ENCODE measurements at places on chromosomes 6 and 20. TPM values are rescaled to one million over a fixed set of nuclear protein-coding genes. Genes with fewer than 3 reads are reported as not detected.

GRCh38 chr6:125175466-125176048 is 22.0 kb downstream of the TPD52L1 start:
- DNase-seq = no peak

DNA sequence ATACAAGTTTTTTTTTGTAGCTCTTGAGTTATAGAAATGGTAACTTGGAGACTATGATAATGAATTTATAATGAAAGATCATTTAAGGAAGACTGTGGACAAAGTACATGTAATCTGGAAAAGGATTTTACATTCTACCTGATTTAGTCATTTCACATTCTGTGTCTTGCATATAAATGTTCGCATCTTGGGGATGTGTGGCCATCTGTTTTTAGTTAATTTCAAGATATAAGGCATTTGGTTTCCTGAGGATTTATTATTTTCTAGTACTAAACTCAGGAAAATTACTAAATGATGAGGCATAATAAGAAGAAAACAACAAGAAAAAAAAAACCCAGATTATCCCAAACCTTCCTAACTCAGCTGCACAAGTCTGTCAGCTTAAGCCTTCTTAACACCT is 112.7 kb upstream of the PRL start:
- DNase-seq = no peak

- DNase-seq = no peak
These were observed 31.2 kb downstream of the PARD6B start for GRCh38 chr20:50762435-50763220.

DNA sequence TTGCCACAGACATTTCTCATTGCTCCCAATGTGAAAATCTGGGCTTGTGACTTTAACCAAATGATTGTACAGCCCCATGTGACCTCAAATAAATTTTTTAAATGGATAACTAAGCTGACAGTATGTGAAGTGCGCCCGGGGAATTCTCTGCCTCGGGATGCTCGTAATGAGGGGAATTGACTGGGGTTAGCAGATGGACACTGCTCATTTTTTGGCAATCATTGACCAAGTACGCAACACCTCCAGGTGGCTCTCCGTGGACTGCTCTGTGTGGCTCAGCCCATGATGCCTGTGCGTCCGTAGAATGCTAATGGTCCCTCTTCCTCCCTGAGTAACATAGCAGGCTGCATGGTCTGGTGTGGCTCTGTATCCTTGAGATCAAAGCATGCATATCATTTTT is 42.4 kb downstream of the FARS2 start:
- DNase-seq = no peak

GRCh38 chr20:24718696-24719095 is 230.4 kb upstream of the CST7 start:
- DNase-seq = no peak

- DNase-seq = no peak
These were observed 29.3 kb downstream of the CST8 start for GRCh38 chr20:23520185-23520584.

- DNase-seq = no peak
These were observed 184.6 kb downstream of the SMOC2 start for GRCh38 chr6:168625602-168626001.

- DNase-seq = no peak
These were observed 145.6 kb upstream of the MANEA start for GRCh38 chr6:95431637-95432228.

DNA sequence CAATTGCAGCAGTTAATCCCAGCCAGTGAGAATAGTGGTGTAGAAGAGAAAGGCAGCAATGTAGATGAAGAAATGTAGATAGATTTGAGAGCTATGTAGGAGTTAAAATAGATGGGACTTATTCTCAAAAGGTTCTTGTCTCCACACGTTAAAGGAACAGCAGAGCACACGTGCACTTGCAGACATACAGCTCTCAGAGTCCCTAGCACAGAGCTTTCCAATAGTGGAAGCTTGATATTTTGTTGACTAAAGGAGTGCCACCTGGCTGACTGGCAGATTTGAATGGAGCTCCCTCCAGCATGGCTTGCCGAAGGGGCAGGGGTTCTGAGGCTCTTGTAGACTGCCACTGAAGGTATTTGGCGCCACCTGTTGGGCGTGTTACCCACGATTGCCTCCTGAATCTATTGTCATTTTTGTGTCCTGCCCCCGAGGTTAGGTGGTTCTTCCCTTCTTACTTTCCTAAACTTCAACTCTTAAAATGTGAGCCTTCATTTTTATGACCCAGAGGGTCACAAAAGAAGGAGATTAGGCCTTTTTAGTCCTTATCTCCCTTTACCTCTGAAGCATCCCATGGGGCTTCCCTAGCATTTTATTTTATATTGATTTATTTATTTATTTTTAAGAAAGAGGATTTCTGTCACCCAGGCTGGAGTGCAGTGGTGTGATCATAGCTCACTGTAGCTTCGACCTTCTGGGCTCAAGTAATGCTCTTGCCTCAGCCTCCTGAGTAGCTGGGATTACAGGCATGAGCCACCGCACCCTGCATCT is 16.4 kb downstream of the BRD2 start:
- peak; percentile 78 for DNase-seq

GRCh38 chr20:10654630-10655029 is 19.2 kb downstream of the JAG1 start:
- DNase-seq = no peak

GRCh38 chr20:45269754-45270270 is 15.4 kb upstream of the SLPI start:
- DNase-seq = no peak

GRCh38 chr6:84768442-84769174 is 4.2 kb upstream of the TBX18 start:
- DNase-seq = no peak

GRCh38 chr6:23145781-23146180 is 576.4 kb downstream of the HDGFL1 start:
- DNase-seq = no peak

DNA sequence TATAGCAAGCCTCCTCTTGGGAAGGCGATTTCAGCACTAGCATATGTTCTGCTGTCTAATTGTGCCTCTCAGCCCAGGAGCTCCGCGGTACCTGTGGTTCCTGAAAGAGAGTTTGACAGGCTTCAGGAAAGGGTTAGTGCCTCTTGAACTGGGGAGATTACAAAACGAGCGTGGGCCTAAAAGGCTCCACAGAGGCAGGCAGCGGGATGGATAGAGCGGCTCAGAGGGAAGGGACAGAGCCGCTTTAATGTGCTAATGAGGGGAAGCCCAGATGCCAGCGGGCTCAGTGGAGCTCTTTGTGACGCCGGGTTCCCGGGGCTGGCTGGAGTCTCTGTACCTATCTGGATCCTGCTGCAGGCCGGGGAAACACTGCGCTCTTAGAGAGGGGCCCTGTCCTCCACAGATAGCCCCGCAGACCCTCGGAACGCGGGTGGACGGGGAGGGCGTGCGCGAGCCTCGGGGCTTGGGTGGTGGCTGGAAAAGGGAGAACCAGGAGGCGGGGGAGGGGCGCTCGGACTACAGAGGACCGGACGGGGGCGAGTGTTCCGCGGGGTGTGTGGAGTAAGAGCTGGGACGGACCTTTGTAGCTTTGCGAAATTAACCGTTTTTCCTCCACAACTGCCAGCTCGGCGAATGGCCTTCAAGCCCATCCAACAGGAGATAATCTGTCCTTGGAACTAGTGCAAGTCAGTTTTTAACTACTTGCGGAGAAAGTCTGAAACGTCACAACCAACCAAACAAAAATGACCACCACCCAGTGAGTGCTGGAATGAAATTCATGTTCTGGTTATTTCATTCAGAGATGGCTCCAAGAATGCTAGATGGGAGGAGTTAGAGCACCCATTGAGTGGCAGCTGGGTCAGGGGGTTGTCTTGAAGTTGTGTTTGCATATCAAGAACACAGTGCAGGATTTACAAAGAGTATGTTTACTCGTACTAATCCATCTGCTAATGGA is 13.0 kb downstream of the SLC35F1 start:
- DNase-seq = no peak

GRCh38 chr6:19911223-19911622 is 74.1 kb downstream of the ID4 start:
- DNase-seq = no peak

- no peak for DNase-seq
These were observed 4.3 kb upstream of the SLC17A2 start for GRCh38 chr6:25934735-25935313.

DNA sequence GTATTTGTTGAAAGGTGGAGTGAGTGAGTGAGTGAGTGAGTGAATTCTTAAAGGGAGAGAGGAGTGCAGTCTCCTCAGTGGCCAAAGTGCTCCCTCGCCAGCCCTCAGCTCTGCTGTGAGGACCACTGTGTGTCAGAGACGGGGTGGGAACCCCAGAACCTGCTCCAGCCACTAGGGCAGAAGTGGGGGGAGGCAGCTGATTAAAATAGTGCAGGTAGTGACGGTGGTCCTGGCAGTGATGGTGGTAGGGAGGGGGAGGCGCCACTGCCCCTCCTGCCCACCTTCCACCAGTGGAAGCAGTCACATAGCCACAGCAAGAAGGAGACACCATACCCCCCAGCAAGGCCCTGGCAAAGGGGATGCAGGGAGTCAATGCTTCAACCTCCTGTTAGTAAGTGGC is 133.5 kb downstream of the PHACTR3 start:
- no peak for DNase-seq

GRCh38 chr6:37311741-37312473 is 41.9 kb upstream of the RNF8 start:
- DNase-seq = no peak

- DNase-seq = no peak
These were observed 190.5 kb downstream of the FNDC1 start for GRCh38 chr6:159359581-159360297.

DNA sequence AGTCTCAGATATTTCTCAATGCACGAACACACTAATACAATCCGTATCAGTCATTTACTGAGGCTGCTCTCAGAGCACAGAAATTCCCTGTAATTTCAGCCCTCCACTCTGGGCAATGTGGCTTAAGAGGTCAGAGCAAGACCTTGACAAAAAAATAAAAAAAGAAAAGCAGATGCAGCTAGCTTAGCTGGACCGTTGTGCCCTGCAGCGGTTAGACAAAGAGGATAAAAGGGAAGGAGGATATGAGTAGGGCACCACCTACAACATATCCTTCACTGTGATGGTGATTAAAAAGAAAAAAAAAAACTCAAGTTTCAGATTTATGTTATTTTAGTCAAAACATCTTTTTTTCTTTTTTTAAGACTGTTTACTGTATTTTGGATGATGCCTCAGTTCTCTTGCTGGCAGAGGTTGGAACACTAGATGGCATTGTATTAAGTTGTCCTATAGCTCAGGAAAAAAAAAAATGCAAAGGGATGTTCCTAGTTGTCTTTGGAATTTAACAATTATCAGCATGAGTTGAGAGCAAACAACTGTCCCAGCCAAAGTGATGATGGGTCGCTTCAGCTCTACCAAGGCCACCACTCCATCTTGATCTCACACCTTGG is 59.9 kb downstream of the ANKEF1 start:
- no peak for DNase-seq

DNA sequence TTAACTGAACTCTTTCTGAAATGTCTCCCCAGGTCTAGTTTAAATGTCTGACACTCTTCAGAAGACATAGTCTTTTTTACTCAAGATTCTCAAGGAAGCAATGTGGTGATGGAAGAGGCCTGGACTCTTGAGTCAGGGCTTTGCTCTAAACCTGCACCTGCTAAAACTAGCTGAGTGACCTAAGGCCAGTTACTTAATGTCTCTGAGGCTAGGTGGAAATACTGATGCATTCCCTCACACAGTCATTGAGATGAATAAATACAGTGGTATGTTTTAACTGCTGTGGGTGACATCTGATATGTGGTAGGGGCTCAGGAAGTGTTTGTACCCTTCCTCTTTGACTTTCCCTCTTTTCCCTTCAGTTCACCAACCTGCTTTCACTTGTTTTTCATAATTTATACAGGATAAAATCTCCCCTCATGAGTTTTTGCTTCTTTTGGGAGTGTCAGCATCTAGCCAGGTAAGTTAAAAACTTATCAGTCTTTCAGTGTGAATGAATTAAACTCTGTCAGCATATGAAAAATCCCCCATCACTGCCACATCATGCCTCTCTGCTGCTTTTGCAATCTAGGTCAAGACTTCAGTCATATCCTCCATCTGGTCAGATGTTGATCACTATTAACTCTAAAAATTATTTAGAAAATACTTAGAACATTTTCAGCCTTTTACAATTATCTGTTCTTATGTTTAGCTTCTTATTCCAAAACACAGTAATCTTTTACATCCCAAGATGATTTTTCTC is 178.7 kb upstream of the TNFAIP3 start:
- no peak for DNase-seq

- no peak for DNase-seq
These were observed 15.7 kb downstream of the NRSN2 start for GRCh38 chr20:362271-363254.

- no peak for DNase-seq
These were observed 433.2 kb downstream of the CD83 start for GRCh38 chr6:14550822-14551221.

GRCh38 chr20:53149148-53149889 is 177.2 kb downstream of the TSHZ2 start:
- DNase-seq = no peak

DNA sequence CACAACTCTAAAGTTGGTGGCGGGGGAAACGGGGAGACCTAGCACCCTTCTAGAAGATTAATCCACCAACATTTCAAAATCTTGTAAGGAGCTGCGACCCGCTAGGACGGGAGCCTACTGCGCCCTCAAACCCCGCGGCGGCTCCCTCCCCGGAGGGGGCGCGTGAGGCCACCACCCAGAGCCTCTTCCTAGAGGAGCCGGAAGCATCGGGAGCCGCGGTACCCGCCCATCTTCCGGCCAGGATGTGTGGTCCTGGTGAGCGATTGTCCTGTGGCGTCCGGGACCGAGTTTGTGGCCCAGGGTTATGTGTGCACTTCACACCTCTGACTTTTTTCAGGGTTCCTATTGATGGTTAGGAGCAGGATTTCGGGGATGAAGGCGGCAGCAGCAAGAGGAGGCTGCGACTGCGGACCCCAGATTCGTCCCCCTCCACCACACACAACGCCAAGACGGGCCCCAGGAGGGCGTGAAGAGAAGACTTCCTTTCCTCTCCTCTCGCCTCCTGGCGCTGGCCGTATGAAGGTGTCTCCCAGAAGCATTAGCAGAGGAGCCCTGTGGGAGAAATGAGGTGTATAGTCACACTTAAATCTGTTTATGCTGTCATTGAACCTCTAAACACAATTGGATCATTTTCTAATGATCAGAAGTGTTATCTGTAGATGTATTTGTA is 10.7 kb downstream of the ZNF165 start:
- no peak for DNase-seq

GRCh38 chr6:79538106-79538971 is 1.1 kb upstream of the LCA5 start:
- DNase-seq = no peak

GRCh38 chr6:146355521-146356100 is 188.0 kb upstream of the RAB32 start:
- DNase-seq = no peak

GRCh38 chr6:120363429-120363828 is 970.9 kb downstream of the TBC1D32 start:
- no peak for DNase-seq

The PDE10A gene
- total RNA-seq = not detected

The IL17A gene
- not detected for total RNA-seq

The PRICKLE4 gene
- total RNA-seq = not detected

The HLA-DRA gene
- 39.3 TPM for total RNA-seq

The GATA5 gene
- not detected for total RNA-seq

The ENPP1 gene
- 1.2 TPM for total RNA-seq

The C20orf202 gene
- total RNA-seq = not detected

The UTRN gene
- 48.3 TPM for total RNA-seq

The ANKRD66 gene
- not detected for total RNA-seq
